Stimulated activated CD4-positive, alpha-beta T cell treated with anti-CD3 and anti-CD28 coated beads, Interleukin-12 subunit alpha, Interleukin-12 subunit beta, amount 100 ng/mL, for 24 hours (primary cell): ENCODE measurements at places on chromosomes 2 and 18.

DNA sequence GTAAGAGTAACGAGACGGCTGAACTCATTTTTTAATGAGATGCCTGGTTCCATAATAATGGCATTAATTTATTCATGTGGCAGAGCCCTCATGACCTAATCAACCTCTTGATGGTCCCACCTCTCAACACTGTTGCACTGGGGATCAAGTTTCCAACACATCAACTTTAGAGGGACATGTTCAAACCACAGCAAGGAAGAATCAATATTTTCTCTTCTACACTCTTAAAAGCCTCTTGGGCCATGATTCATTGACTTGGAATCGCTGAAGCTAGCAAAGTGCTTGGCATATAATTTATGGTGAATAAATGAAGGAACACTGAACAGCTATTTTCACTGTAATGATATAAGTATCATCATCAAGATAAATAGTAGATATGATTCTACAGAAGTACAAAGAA is 333.0 kb downstream of the TNS1 start:
- DNase-seq, result no peak

GRCh38 chr18:48186861-48187260 is 222.3 kb downstream of the ZBTB7C start:
- no peak for DNase-seq

DNA sequence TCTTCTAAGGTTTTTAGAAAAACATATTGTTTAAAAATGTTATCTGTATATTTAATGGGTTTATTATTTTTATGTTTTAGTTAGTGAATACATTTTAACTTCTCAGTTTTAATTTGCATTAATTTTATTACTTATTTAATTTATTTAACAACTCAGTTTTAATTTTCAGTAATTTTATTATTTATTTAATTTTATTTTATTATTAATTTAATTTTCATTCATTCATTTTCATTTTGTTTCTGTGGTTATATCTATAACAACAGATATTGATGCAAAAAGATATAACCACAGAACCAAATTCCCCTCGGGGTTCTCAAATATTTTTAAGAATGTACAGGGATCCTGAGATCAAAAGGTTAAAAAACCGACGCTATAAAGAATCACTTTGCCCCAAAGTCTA is 23.0 kb downstream of the FAM237A start:
- no peak for DNase-seq

DNA sequence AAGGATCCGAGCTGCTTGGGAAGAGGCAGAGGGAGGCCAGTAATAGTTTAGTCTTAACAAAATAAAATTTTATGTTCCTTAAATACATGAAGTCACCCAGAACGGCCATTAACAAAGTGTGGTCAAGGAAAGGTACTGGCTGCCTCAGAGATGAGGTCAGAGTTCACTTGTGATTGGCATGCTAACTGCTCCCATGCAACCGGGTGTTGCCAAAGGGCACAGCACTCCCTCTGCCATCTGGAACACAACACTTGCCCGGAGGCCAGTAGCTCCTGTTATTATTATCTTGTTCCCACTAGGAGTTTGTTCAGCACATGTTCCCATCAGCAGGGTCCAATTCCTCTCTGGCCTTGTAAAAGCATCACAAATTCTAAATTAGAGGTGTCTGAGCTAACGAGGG is 207.0 kb downstream of the CYP26B1 start:
- DNase-seq, result no peak

GRCh38 chr2:98768384-98769113 is 37.6 kb upstream of the MGAT4A start:
- no peak for DNase-seq

DNA sequence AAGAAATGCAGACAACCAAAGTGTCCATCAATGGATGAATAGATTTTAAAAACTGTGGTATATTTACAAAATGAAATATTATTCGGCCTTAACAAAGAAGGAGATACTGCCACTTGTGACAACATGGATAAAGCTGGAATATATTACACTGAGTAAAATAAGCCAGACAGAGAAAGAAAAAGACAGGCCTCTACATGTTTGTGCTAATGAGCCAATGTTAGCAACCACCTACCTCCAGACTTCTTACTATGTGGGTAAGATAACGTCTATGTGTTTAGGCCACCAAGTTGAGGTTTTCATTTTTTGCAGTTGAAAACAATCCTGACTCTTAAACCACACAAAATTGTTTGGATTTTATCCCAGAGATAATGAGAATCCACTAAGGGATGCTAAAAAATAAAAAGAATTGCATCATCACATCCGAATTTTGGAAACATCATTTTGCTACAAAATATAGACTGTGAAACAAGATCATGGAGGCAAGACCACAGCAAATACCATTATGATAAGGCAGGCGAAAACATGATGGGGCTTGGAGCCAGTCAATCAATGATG is 47.0 kb downstream of the EVA1A start:
- no peak for DNase-seq

GRCh38 chr2:69639266-69639665 is 4.3 kb downstream of the AAK1 start:
- DNase-seq, result no peak

DNA sequence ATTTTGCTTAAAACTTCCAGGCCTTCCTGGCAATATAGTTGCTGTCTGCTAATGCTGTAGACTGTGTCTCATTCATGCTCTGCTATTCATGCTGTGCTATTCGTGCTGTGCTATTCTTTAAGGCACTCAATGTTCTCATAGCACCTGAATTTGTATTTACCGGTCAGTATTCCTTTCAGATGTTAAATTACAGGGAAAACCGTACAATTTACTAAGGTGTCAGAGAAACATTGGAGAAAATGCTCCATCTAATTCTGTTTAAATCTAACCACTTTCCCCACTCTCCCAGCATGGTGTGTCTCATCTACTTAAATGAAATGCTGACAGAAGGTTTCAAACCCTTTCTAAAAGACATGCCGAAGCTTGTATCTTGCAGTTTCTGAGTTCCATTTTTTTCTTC is 25.0 kb downstream of the FAM171B start:
- DNase-seq, result no peak

DNA sequence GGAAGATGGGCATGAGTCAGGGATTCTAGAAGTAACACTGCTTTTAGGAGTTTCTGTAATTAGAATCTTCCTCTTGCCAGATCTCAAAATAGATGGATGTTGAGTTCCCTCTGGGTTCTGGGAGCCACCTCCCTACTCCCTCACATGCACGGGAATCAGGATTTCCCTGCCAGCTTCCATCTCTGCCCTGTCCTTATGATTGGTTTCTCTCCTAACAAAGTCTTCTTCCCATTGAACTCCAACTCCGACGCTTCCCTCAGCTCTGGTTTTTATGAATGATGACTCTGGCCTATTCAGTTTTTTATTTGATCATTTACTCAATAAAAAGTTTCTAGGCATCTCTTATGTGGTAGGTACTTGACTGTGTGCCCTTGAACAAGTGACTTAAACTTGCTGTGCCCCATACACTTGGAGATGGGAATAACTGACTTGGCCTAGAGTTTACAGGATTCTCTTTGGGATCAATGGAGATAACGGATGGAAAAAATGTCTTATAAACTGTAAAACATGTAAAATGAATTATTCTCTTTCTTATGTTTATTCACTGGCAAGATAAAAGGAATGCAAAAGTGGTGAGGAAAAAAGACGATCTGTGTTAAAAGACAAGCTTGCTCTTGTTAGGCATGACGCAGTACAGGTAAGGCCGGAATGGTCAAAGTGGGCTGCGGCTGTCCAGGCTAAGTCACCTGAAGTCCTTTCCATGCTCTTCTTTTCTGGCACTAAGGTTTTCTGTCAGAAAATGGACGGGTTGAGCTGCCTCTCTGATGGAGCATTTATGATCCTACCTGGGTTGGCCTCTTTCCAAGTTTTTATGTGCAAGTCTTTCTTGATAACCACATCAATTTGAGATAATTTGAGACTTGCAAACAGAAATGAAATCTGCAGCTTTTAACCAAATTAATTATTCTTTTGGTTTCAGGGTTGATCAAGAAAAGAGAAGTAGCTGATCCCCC is 199.6 kb downstream of the MYCN start:
- DNase-seq, result no peak
